ENCODE measurements at places on chromosomes 7 and 10.
A peak's percentile ranks its signal among the peaks of the same experiment; 100 is the strongest.

DNA sequence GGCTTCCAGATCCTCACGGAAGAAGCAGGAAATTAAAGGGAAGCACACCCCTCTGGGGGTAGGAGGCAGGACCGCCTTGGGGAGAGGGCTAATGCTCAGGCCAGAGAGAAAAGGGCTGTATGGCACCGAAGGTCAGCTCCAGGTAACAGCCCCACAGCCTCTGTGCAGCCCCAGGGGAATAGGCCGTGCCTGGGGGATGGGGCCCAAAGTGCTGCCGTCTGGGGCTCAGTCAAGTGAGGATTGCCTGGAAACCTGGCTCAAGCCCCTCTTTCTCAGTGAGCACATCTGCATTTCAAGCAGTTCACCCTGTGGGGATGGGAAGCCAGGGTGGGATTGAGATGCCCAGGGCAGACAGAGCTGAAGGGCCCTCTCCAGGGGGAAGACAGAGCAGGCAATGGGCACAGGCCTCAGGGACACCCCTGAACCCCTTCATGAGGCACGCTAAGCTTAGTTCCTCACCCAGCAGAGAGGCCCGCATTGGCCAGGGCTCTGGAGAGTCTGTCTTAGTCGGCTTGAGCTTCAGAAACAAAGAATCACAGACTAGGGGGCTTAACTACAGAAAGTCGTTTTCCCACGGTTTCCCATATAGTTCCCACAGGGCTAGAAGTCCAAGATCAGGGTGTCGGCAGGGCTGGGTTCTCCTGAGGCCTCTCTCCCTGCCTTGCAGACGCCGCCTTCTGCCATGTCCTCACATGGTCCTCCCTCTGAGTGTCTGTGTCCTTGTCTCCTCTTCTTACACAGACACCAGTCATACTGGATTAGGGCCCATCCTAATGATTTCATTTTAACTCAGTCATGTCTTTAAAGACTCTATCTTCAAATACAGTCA lies 118.2 kb downstream of the PTPN20 start:
- DNase-seq, result no peak

DNA sequence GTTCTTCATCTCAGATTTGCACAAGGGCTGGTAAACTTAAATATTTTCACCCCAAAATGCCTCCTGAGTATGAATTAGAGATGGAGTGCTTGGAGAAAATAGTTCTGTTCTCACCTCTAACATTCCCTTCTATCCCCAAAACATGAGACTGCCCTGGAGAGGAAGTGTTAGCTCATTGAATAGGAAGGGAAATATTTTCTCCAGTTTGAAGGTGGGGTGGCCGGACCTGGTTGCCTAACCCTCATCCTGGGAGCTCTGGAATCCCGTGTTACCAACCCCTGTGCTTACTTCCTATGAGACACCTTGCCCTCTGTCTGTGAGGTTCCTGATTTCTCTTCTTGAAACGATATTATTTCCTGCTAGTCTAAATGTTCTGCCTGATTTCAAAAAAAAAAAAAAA lies 779 bp downstream of the IFIT2 start:
- DNase-seq, result no peak

DNA sequence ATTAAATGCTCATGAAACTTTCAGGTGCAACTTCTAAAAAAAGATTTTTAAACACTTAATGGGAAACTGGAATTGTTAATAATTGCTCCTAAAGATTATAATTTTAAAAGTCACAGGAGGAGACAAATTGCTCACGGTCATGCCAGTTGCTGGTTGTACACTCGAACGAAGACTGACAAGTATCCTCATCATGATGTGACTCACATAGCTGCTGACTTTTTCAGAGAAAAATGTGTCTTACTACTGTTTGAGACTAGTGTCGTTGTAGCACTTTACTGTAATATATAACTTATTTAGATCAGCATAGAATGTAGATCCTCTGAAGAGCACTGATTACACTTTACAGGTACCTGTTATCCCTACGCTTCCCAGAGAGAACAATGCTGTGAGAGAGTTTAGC lies 79.3 kb downstream of the ITGB8 start:
- DNase-seq, result no peak

GRCh38 chr10:67114945-67115344 lies 189.1 kb downstream of the LRRTM3 start:
- DNase-seq, result no peak

GRCh38 chr10:18532881-18533535 lies 118.4 kb downstream of the NSUN6 start:
- DNase-seq, result no peak

DNA sequence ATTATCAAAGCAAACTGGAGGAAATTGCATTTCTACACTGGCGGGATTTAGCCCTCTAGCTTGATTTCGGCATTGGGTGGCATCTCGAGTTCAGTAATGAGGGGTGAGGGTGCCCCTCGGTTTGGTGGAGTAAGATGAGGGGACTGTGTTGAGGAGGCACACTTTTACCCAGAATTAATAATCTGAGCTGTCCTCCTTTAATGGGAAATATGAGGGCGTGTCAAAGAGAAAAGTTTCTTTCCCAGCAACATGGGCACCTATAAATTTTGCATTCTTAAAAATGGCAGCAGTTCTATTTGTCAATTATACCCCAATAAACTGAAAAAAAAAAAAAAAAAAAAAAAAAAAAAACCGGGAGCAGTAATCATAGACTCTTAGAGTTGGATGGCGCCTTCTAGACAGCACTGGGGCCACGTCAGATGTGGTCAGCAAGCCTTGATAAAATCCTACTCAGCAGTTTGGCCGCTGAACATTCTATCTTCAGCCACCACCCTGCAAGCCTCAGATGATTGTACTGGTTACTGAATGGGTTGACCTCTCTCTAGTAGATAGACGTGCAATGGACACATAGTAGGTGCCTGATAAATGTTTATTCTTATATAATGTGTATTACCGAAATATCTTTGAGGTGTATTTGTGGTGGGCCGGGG lies 931 bp downstream of the PAPSS2 start:
- no peak for DNase-seq

DNA sequence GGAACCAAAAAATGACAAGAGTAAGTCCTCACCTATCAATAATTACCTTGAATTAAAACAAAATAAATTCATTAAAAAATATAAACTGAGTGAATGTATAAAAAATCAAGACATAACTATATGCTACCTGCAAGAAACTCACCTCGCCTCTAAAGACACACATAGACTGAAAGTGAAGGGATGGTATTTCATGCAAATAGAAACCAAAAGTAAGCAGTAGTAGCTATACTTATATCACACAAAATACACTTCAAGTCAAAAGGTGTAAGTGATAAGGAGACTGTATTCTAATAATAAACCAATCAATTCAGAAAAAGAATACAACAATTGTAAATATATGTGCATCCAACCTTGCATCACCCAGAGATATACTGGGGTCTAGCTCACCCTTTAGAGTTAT lies 332.6 kb downstream of the SH2D4B start:
- DNase-seq, result no peak

DNA sequence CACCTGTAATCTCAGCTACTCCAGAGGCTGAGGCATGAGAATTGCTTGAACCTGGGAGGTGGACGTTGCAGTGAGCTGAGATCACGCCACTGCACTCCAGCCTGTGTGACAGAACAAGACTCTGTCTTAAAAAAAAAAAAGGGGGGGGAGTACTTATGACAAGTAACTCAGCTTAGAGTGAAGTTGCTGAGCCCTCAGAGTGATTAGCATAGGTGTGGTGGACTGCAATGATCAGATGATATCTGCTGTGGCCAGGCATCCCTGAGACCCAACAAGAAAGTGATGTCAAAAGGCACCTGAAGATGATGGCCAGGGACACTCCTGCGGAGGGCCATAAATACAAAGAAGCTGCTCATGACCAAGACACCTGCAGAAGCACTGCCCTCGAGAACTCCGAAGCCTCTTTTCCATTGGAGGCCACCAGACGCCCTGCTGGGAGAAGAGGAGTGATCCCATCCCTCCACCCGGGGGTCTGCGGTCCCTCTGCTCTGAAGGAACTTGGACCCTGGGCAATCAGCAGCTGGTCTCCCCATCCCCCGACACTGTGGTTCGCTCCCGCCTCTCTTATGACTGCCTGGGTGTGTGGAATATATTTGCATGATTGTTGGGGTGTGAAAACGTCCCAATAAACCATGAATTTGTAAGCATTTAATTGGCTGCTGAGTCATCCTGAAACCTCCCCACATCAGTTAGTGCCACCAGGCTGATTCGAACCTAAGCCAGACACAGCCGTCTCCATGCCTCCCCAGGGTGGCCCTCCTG lies 46.0 kb downstream of the RASGEF1A start:
- no peak for DNase-seq

GRCh38 chr7:100169147-100169850 lies 882 bp upstream of the GAL3ST4 start:
- no peak for DNase-seq

DNA sequence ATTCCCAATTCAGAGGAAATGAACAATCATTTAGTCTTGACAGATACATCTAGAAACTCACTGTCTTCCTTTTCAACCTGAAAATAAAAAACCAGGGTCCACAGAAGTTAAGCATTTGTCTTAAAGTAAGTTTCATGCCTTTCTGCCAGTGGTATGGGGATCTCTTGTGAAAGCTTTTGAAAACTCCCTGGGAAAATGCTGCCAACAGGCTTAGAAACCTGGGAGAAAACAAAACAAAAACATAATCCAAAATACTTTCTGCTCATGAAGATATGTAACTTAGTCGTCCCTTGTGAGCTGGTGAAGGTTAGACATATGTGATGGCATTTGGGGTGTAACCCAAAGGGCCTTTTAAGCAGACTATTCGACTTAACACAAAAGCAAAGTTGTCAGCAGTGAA lies 66.4 kb upstream of the ZNF438 start:
- DNase-seq, result no peak

- DNase-seq, result no peak
These were observed 111.1 kb downstream of the FZD1 start for GRCh38 chr7:91375378-91375777.

- DNase-seq, result no peak
These were observed 29.6 kb downstream of the COL13A1 start for GRCh38 chr10:69831231-69831855.

DNA sequence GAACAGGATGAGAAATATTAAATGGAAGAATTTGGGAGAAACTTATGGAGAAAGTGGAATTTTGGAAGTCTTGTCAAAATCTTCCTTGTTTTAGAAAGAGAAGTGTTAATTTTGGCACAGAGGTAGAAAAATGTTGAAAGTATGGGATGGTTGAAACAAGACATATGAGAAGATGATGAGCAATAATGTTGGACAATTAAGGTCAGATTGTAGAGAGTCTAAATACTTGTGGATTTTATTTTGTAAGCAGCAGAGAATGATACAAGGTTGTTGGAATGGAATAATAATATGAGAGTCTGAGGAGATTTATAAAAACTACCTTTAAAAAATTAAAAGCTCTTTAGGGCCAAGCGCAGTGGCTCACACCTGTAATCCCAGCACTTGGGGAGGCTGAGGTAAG lies 34.6 kb downstream of the PHTF2 start:
- no peak for DNase-seq

DNA sequence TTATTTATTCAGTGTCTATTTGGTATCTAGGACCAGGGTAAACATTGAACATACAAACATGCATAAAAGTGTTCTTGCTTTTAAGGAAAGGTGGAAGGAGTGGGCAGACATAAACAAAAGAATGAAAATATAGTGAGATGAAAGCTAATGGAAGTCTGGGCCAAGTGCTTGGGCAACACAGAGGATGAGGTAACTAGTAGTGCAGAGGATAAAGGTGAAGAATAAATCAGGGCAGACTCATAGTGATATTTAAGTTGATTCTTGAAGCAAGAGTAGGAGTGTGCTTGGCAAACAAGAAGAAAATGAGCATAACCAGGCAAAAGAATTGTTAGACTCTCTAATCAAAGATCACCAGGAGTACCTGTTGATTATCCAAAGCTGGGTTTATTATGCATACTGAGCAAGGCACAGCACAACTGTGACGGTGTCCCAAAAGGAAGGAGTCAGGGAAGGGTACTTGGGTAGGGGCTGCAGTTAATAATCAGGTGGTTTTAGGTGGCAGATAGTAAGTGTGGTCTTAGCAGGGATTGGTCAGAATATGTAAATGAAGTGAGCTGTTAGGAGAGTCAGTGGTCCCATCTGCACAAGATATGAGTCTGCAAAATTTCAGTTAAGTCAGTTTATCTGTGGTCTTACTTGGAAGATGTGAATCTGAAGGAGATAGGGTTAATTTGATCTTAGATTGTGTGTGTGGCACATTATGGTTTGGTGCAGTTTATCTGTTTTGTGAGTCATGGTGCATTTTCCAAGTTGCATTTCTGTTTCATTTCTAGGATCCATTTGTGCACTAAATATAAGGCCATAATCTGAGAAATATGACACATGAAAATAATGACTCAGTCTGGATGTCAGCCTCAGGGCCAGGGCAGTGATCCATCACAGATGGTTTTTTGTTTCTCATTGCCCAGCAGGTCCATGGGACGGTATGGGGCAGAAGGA lies 30.6 kb upstream of the TAX1BP1 start:
- no peak for DNase-seq

GRCh38 chr10:72010234-72010973 lies 46.2 kb downstream of the CHST3 start:
- DNase-seq, result no peak

GRCh38 chr7:95104739-95105138 lies 197.3 kb downstream of the PPP1R9A start:
- no peak for DNase-seq

GRCh38 chr10:24981161-24981710 lies 28.8 kb upstream of the PRTFDC1 start:
- no peak for DNase-seq

GRCh38 chr7:114875186-114875585 lies 46.7 kb upstream of the MDFIC start:
- DNase-seq, result no peak

GRCh38 chr10:102926842-102927241 lies 8.7 kb downstream of the CNNM2 start:
- no peak for DNase-seq

GRCh38 chr10:68284062-68285001 lies 47.5 kb upstream of the HNRNPH3 start:
- peak; percentile 88 for DNase-seq

DNA sequence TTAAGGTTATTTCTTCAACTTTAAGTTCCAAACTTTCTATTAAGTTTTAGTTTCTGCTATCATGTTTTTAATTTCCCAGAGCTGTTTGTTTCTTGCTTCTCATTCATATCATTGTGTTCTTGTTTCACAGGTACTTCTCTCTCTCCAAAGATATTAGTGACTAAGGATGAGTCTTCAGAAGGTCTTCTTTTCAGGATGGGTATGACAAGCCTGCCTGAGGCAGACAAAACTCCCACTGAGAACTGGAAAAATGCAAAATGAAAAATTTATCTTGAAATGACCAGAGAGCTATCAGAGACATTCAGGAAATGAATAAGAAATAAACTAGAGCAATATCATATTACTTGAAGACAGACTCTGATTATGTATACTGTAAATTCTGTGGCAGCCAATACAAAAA lies 110.8 kb upstream of the EGFR start:
- no peak for DNase-seq

DNA sequence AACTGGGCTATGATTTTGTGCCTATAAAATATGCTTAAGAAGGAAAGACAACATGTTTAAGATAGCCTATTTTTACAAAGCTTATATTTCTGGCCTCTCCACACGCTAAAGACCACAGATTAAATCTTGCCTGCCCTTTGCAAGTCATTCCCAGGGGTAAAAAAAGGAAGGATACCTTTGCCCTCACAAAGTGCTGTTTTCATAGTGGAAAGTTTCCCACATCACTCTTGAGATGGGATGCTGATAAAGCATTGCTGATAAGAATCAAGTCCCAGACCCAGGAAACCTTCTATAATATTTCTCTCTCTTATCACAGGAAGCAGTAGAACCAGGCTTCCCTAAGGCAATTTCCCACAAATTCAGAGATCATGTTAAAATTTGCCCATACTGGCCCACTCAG lies 56.5 kb downstream of the GSAP start:
- DNase-seq, result no peak
